ENCODE measurements at places on chromosomes 2 and 18.
A peak's percentile ranks its signal among the peaks of the same experiment; 100 is the strongest.

GRCh38 chr2:224645722-224646121, 60.6 kb upstream of the CUL3 start:
- DNase-seq: no peak

- no peak for DNase-seq
These were observed 133.7 kb downstream of the RHBDD1 start for GRCh38 chr2:226969417-226970080.

DNA sequence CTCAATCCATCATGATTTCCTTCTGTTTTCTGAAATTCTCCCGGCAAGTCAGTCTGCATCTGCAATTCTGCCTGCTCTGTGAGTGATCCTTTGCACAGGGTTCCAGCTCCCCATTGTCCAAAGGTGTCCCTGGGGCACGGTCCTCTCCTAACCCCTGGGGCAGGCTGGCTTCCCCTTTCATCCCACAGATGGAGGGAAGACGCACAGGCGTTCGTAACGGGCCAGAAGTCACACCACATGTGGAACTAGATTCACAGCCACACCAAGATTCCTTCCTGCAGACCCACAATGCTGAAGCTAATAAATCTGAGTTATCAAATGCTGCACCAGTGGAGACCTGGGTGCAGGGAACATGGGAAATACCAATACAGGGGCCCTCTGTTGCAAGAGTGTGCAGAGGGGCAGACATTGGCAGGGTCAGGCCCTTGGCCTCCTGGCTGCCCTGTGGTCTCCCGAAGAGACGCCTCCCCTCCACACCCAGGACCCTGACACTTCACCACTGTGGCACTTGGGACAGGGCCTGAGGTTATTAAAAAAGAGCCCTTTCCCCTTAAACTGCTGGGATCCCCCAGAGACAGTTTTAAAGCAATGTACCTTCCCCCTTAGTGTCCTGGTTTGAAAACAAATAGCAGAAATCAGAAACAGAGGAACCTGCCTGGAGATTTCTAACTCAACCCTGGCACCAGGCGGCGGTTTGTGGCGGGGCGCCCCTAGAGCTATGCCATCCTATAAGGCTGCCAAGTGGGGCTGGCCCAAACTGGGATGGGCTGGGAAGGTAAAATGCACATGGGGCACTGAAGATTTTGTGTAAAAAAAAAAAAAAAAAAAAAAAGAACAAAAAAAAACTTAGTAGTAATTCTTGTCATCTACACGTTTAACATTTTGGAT, 15.4 kb downstream of the ZNF516 start:
- no peak for DNase-seq

- DNase-seq: peak; percentile 90
These were observed at the start of gene TTL for GRCh38 chr2:112481528-112482233. Gene TTL (plus strand): TSS chr2:112482156. CDS start chr2:112482345, 189 bp downstream.

DNA sequence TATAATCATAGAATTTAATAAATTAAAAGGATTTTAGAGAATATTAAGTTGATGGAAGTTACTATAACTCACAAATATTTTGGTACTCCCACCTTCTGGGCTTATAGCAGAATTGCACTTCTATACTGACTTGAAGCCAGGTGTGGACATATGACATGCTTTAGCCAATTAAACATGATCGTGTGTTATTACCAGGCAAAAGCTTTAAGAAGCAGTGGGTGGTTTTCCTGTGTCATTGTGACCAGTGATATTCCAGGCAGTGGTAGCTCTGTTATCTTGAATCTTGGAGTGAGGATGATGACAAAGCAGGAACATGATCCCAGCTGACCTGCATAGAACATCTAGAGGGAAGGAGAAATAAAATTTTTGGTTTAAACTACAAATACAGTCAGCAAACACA, 370.9 kb upstream of the ZEB2 start:
- peak; percentile 16 for DNase-seq

- no peak for DNase-seq
These were observed 573.7 kb downstream of the ARHGAP15 start for GRCh38 chr2:143702931-143703330.

GRCh38 chr2:46007412-46007811, 289.8 kb upstream of the EPAS1 start:
- DNase-seq: no peak

DNA sequence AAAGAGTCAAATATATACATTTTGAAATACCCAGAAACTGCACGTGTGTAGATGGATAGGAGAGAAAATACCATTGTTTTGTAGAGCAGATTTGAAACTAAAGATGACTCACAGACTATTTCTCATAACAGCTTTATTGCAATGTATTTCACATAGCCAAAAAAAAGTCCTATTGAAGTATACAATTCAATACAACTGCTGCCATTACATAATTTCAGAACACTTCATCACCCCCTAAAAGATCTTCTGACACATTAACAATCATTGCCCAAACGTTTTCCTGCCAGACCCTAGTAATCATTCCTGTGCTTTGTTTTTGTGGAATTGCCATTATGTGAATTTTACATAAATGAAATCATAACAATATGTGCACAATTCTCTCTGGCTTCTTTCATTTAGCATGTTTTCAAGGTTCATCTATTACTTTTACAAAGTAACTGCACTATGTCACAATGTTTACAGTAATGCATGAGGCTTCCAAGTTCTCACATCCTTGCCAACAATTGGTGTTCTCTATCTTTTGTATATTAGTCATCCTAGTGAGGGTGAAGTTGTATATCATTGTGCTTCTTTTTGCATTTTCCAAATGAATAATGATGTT, 378.6 kb upstream of the CWC22 start:
- DNase-seq: peak; percentile 41

- DNase-seq: no peak
These were observed 31.5 kb downstream of the ROCK2 start for GRCh38 chr2:11312770-11313471.

DNA sequence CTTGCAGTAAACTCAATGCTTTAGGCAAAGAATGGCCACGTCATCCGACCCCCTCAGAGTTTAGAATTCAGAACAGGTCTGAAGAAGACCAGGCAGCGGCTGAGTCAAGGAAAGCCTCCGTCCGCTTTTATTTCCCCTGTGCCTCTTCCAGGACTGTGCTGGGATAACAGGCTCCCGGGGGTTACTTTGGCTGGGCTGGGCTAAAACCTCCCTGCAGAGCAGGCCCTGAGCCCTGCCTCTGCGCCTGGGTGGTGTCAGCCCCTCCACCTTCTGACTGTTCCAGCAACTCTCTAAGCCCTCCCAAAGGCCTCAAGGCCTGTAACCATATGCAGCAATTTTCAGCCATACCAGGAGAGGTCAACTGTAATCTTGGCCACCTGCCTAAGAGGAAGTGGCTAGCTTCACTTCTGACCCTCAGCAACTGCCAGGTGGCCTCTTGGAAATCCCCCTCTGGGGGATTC, 166.5 kb downstream of the RPIA start:
- peak; percentile 4 for DNase-seq

All from astrocyte of the hippocampus (primary cell).